ENCODE measurements at places on chromosomes 3 and 15.

- DNase-seq = no peak
Measured at GRCh38 chr3:99458013-99458412, 180.4 kb upstream of the COL8A1 start.

DNA sequence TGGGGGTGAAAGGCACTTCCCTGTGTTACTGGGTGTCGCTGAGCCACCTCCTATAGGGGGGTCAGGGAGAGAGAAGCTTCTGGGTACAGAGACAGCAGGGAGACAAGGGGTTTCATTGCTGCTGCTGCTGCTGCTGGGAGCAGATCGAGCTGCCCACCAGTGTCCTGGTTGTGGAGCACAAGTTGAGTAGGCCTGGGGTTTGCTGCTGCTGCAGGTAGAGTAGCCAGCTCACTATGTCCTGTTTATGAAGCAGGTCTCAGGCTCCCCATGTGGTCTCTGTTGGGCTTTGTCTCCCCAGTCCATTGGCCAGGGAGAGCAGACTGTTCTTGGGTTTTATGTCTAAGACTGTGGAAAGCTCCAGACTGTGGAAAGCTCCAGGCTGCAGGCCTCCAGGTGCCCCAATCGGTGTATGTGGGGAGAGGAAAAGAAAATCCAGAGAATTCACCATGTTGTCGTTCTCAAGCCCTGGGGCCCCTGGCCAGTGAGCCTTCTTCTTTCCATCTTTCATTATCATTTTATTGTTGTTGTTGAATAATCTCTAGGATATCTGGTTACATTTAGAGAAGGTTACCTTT lies 157.8 kb downstream of the ADAMTS17 start:
- peak; percentile 56 for DNase-seq

DNA sequence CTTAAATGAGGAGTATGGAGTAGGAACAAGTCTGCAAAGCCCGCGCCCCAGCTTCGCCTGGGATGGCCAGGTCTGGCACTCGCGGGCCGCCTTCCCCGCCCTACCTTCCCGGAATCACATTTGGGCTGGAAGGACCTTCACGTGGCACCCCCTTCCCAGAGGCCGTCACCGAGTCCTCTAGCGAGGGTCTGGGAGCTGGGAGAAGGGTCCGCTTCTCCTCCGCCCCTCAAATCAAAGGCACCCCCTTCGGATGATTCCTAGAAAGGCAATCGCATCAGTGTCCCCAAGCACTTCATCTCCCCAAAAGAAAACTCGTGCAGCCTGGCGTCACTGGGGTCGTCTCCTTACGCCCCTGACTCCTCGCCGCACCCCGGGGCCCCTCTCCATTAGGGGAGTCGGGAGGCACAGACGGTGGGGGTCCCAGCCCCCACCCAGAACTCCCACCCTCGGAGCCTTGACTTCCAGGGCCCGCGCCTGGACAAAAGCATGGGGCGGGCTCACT lies 380 bp downstream of the MYLK start:
- DNase-seq = no peak

GRCh38 chr3:42289026-42289425 lies 23.0 kb upstream of the CCK start:
- no peak for DNase-seq

DNA sequence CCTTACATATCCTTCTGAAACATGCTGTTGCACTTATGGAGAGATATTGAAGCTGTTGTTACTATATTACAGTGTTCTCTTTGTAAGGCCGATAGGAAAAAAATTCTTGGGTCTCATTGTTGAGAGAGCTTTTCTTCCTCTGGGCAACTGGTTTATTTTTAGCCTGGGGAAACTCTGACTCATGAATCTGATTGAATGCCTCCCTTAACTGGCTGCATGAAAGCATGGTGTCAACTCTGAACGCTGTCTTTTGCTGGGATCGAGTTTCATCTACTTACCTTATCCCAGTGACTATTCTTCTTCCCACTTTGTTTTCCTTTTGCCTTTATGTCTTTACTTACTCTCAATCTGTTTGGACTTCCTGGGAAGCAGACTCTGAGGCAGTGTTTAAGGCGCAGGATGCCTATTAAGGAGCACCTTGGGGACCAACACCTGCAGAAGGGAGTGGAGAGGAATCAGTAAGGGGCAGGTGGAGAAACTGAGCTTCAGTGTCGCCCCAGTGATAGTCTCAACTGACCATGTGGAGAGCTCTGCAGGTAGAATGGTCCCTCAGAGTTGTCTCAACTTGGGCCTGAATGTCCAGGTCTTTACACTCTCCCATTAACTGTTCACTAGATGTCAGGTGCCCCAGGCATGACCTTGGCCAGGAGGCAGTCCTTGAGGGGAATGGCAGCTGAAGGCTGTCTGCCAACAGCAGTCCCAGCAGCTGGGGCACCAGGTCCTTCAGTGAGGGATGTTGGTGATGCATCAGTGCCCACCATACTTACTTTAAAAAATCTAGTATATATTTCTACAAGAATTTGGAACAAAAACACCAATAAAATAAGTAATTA lies 88.9 kb upstream of the CCNL1 start:
- DNase-seq = no peak

DNA sequence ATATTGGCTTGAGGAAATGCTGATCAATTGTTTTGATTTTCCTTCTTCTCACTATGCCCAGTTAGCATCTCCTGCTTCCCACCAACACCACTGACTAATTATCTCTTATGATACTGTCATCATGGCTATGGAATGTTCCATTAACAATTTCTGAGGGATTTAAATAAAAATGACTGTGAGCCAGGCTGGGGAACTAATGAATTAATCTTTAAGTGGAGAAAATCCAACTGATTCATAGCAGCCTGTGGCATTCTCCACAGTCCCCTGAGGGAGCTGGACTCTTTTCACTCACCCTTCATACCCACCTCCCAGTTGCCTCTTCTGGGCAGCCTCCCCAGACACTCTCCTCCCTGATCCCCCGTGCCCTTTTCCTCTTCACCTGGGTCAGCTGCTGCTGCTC lies 353.6 kb downstream of the CLSTN2 start:
- no peak for DNase-seq

All from left forelimb (tissue), 1 donor.